Fibroblast of skin of left quadriceps (primary cell): ENCODE measurements at places on chromosomes 2 and 18.

- DNase-seq, result no peak
Observed at GRCh38 chr2:120602251-120602650, 133.4 kb upstream of the GLI2 start.

DNA sequence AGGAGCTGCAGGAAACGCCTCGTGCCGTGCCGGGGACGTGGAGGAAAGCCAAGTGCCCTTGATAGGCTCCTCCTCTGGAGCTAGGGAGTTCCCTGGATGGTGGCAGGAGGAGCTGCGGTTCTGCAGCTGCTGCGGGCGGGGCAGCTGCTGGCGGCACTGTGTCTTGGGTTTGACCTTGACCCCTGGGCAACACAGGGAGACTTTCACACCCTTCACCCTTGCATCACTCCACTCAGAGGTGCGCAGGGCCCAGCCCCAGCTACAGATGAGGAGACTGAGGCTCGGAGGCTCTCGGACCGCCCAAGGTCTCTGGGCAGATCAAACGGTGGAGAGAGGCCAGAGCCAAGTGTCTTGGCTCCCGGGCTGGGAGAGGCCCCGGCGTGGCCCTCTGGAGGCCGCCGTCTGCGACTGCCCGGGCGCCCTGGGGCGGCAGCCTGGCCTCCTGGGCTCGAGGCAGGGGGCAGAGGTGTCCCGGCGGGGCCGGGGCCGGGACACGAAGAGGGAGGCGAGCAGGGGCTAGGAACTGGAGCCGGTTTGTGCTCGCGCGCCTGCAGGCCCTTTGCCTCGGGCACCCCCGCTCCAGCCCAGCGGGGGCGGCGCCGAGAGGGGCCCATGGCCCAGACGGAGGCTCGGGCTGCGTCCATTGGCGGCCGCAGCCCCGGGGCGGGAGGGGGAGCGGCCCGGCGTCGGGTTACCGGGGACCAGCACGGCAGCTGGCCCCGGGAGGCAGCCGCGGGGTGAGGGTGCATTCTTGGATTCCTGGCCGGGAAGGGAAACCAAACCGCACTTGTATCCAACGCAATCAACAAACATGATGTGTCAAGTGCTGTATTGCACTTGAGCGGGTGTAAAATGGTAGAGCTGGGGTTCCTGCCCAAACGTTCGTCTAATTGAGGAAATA, 129.6 kb upstream of the SLC1A4 start:
- DNase-seq, result peak; percentile 85

GRCh38 chr2:186947516-186947915, 98.5 kb upstream of the ZSWIM2 start:
- DNase-seq, result no peak

- no peak for DNase-seq
Observed at GRCh38 chr2:45134726-45135125, 125.5 kb upstream of the SIX2 start.

GRCh38 chr2:148813603-148814065, 61.4 kb upstream of the KIF5C start:
- DNase-seq, result no peak

DNA sequence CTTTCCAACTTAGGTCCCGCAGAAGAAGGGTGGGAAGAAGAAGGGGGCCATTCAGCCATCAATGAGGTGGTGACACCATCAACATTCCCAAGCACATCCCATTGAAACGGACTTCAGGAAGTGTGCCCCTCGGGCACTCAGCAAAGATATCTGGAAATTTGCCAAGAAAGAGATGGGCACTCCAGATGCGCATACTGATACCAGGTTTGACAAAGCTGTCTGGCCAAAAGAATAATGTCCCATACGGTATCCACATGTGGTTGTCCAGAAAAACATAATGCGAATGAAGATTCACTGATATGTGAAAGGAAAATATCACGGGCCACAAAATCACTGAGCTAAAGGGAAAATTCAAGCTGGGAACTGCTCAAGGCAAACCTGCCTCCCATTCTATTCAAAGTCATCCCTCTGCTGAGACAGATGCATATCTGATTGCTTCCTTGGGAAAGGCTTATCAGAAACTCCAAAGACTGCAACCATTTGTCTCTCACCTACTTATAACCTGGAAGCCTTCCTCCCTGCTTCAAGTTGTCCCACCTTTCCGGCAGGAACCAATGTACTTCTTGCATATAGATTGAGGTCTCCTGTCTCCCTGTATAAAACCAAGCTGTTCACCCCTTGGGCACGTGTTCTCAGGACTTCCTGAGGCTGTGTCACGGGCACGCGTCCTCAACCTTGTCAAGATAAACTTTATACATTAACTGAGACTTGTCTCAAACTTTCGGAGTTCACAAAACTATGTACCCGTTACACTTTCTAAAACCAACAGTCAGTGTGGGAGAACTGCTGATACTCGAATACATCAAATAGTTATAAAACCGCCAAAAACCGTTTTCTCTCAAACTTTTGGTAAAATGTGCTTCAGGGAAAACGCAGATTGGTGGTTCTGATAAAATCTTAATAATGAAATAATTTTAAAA, 1.3 kb upstream of the PDK1 start:
- no peak for DNase-seq

GRCh38 chr2:207706936-207707860, 4.2 kb upstream of the CCNYL1 start:
- DNase-seq, result no peak

- no peak for DNase-seq
Observed at GRCh38 chr2:127416506-127417001, 1.7 kb upstream of the PROC start.

DNA sequence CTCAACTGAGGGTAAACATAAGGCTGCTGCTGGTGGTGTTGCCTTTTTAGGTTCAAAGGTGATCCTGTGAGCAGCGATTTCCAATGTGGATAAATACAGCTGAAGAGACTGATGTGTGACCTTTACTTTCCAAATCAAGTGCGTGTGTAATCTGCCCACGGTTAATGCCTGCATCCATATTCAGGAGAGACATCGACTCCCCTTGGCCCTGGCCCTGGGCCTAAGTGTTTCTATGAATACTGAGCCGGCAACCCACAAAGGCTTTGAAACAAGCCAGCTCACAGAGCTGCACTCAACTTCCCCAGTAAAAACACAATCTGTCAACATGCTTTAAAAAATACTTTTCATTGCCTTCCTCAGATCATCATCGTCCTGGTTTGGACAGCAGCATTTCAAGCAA, 1026.6 kb downstream of the TMEM182 start:
- DNase-seq, result no peak

DNA sequence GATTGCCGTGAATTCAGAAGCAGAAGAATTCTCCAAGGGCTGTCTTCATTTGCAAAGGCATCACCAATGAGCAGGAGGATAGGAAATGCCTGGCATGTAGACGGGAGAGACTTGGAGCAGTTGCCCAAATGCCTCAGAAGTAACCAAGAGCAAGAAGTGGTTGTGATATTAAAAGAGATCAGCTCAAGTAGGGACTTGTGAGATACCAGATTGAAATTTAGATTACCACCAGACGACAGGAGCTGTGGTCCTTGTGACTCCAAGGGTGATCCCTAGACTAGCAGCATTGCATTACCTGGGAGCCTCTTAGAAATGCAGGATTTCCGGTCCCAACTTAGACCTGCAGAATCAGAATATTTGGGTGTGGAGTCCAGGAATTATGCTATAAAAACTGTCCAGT, 228.6 kb upstream of the EPAS1 start:
- no peak for DNase-seq
